CMK (cell line): ENCODE measurements at places on chromosomes 5 and 9.

DNA sequence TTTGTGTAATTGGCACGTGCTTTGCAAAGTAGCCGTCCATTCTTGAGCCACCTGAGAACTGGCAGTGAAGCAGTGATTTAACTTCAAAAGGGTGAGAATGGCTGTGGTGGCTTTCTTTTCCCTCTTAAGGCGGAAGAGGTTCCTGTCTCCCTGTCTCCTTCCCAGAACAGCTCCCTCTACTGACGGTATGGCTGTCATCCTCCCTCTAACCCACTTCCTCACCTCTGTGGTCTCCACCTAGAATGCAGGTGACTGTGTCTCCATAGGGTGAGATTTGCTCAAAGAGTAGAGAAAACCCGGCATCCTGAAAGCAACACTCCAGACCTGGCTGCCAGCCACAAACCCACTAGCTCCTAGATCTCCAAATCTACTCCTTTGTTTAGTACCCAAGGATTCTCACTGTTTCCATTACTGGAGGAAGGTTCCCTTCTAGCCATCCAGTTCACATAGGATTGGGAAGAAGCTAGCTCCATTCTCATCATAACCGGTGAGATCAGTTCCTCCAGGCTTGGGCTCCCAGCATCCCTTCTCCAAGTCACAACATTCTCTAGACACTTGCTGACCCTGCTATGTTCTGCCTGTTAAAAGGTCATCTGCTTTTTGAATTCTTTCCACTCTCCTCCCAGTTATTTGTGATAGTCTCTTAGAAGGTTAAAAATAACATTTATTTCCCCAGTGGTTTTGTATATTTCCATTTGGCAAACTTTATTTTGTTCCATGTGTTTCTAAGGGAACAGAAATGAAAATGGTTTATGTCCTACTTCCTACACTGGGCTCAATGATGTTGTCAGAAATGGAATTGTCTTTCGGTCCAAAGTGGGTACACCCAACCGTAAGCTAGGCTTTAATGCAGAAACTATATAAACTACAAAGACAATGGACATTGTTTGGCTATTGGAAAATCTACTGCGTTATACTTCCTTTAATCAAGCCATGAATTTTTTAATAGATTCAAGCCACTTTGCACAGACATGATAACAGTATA, 269.4 kb downstream of the CWC27 start:
- no peak for DNase-seq

GRCh38 chr9:100222674-100223073, 123.6 kb downstream of the INVS start:
- DNase-seq, result no peak

DNA sequence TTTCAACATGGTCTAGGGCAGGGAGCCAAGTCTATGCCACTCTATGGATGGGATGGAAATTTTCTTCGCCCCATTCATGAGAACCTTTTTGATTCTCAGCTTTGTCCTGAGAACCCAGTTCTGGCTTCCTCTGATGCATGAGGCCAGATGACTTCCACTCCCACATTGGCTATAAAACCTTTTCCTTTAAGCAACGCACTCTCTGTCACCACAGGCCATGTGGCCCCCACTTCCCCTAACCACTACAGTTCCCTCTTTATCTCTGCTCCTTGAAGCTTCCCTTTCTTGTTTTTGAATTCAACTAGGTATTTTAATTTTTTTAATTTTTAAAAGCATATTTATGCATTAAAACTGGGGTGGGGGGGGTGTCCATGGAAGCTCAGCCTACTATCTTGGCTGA, 401.3 kb downstream of the ENC1 start:
- DNase-seq, result no peak

DNA sequence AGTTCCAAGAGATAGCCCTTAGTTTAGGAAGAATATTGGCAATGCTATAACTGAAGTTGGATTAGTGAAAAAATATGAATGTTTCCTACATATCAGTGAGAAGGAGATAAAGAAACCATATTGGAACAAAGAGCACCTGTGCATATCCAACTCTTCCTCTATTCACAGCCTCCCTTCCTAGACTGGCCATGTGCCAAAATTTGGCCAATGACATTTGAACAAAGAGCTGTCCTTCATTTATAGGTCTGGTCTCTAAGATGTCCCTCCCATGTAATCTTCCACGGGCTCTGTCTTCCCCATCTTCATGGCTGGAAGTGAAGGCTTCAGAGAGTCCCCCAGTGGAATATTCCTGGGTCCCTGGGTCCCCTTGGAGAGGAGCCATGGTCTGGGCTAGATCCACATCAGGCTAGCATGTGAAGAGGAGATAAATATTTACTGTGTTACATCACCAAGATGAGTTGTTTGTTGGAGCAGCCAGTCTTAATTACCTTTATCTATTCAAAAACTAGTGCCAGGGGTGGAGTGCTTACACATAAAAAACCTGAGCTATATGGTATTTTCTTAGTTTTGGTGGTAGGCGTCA, 190.0 kb upstream of the S1PR3 start:
- DNase-seq, result no peak

DNA sequence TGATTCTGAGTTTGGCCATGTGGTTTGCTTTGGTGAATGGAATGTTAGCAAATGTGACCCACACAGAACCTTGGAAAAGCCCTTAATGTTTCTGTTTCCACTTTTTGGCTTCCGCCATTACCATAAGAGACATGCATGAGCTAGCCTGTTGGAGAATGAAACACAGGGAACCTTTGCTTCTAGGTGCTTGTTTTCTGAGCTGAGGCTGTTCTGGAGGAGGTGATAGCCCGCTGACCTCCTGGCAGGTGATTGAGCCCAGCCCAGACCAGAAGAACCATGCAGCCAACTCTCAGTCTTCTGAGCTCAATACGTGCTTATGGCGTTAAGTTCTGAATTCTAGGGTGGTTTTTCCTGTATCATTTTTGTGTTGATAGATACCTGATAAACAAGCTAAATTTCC, 148.6 kb upstream of the KLF9 start:
- DNase-seq, result no peak

DNA sequence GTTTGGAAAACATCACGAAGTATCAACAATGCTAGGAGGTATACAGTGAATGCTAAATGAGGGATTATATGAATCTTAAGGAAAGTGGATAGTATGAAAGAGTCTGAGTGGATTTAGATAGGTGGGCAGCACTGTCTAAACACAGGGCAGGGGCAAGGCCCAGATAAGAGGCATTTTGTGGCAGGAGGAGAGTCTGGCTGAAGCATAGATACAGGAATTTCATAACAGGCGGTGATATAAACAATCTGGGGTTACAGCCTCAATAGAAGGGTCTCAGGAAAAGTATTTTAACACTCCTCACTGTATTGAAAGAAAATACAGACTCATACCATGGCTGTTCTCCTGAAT, 96.9 kb downstream of the PLPP1 start:
- no peak for DNase-seq

- no peak for DNase-seq
Measured at GRCh38 chr9:120677965-120678364, 36.3 kb downstream of the MEGF9 start.

GRCh38 chr5:131318455-131318854, 54.6 kb downstream of the CDC42SE2 start:
- DNase-seq, result no peak

GRCh38 chr5:95624368-95624767, 4.5 kb downstream of the GPR150 start:
- DNase-seq, result no peak

DNA sequence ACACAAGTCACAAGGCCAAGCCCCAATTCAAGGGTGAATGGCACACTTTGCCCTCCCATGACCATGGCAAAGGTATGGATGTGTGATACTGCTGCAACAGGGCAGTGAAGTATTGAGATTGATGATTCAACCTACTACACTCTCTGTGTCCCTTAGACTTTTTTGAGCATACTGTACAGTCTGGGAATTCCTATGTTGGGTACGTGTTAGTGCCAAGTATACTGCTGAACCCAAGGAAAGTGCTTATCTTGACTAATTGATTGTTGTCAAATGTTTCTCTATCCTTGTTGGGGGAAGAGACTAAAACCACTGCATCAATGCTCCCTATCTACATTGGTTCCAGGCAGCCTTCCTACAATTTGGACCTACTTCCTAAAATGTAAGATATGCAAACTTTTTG, 93.7 kb downstream of the NDFIP1 start:
- no peak for DNase-seq
